ENCODE measurements at places on chromosomes 6 and 20. TPM values are rescaled to one million over a fixed set of nuclear protein-coding genes. Genes with fewer than 3 reads are reported as not detected.
A peak's percentile ranks its signal among the peaks of the same experiment; 100 is the strongest.

GRCh38 chr20:64025826-64026412 is 10.1 kb upstream of the C20orf204 start:
- DNase-seq = no peak

GRCh38 chr20:34986311-34987287 is 30.9 kb downstream of the MYH7B start:
- no peak for DNase-seq

- no peak for DNase-seq
These were observed 129.1 kb downstream of the SASH1 start for GRCh38 chr6:148471624-148472159.

GRCh38 chr6:35742842-35743241 is 6.0 kb downstream of the ARMC12 start:
- DNase-seq = peak; percentile 17

METTL24 gene
- polyA plus RNA-seq = 0.90 TPM

- DNase-seq = no peak
These were observed 403.3 kb downstream of the EPM2A start for GRCh38 chr6:145332011-145332410.

- peak; percentile 44 for DNase-seq
These were observed 59.7 kb downstream of the HIVEP2 start for GRCh38 chr6:142885182-142885867.

DNA sequence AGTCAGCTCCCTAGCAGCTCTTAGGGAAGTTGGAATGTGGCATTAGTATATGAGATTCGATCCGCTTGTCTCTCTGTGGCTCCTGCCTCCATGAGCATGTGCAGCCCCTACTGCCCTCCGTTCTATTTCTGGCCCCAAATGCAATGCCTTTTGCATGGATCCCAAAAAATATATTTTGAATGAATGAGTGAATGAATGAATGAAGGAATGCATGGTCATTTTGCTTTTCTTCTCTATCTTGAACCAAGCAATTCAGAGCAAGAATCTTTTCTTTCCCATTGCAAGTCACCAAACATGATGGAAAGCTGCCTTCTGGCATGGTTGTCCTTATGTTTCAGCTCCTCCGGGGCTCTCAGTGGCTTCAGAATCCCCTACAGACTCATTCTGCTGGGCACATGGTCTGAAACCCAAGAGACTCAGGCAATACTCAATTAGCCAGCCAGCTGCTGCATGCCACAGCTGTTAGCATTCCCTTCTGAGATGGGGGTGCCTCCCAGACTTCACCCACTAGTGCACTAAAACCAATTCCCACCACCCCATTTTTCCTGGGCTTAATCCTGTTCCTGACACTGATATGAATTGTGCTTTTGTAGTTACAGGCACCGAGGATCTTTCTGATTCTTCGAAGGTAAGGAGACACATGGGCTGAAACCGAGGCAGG is 2.6 kb upstream of the IYD start:
- no peak for DNase-seq

GRCh38 chr6:34792605-34793500 is 970 bp downstream of the BLTP3A start:
- DNase-seq = peak; percentile 69

DNA sequence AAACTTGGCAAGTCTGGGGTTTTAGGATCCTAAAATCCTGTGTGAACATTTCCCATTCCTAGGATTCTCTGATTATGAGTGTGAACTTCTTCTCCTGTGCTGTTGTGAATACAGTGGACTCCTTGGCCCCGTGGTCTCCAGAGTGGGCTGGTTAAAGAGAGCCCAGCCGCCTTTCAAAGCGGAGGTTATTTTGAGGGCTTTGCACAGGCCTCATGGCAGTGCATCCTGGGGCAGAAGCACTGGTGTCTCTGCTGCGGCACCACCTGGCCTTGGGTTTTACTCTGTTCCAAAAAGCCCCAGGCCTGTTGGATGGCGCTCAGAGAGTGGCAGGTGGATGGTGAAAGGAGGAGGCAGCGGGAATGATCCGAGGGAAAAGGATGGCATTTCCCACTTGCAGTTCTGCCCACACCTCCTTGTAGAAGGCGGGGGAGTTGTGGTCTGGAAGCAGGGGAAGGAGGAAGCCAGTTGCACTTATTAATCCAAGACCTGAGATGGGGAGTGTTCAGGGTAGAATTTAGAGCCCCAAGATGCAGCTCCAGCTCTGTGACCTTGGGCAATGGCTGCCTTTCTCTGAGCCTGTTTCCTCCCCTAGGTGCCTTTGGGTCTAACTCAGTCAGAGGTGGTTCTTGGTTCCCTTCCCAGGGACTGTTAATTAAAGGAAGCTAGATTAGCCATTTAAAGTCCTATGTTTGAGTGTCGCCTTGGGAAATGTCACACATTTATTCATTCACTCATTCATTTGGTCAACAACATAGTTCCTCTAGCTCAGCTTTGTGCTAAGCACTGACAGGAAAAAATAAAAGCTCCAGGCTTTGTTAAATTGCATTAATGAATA is 22.4 kb downstream of the MMP24 start:
- no peak for DNase-seq

DNA sequence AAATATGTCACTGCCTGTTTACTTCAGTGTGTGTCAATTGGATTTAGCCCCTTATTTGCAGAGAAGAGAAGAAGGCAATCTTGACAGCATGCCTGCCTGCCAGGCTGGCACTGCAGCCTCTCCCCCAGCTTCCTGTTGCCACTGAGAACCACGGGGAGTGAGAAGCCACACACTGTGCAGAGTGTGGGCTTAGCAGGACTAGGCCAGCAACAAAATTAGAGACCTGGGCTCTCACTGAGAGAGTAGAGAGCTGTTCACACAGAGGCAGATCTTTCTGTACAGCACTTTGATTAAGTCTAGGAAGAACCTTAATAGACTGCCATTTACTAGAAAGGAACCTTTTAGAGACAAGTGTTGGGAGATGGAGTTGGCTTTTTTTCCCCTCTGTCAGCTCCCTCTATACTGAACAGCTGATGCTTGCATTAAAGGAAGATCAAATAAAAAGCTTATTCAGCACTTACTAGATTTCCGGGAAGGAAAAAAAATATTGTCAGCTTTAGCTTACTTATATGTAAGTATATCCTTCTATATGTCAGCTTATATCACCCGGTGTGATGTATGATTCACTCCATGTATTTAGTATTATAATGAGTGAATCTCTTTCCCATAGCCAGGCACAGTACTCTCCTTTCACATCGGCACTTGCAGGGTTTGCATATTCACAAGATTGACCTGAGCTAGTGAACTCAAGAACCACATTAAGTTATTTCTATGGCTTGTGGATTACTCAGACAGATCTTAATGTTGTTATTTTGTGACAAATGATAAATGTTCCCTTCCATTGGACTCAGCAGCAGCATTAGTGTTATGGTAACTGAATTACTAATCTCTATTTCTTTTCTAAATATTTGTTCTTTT is 851.0 kb upstream of the EPHA7 start:
- no peak for DNase-seq

DACT2 gene
- 3.7 TPM for polyA plus RNA-seq

C20orf173 gene
- polyA plus RNA-seq = not detected

C2 gene
- 13.3 TPM for polyA plus RNA-seq

GRCh38 chr6:77447254-77447653 is 16.0 kb downstream of the HTR1B start:
- DNase-seq = no peak

PRSS16 gene
- polyA plus RNA-seq = 0.80 TPM

DNA sequence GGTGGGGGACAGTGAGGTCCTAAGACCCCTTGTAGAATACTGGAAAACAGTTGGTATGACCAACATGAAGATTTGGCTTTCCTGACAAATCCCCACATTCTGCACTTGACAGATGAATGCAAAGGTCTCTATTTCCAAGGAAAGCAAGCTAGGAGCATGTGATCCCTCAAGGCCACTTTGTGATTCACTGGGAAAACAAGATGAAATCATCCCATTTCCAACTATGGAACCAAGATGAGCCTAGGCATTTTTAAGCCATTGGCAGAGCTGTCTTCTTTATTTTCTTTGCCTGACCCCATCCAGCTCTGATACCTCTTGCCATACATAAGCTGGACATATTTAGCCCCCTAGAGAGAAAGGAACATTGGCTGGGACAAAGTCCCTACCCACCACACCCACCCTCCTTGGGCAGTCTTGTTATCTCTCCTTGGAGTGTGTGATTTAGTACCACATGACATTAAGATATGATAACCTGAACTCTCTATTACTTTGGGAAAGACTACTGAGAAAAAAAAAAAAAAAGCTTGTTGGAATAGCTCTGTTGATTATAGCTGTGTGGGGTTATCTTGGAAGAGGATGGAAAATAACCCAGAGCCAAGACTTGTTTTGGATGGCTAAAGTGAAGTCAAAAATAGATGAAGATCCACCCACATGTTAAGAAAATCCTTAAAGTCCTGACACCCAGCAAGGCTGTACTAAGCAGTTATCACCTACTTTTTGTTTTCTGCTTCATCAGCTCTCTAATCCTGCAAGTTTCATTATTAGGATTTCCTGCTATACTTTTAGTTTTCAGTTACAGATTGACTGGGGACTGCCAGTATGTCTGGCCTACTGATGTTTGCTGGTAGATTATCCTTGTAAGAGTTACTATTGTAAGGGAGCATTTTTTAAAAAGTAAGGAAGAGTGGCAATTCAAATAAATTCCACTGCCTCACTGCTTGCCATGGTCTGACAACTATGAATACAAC is 90.1 kb upstream of the PREP start:
- DNase-seq = no peak

GRCh38 chr6:48136856-48137255 is 25.9 kb upstream of the PTCHD4 start:
- no peak for DNase-seq

DNA sequence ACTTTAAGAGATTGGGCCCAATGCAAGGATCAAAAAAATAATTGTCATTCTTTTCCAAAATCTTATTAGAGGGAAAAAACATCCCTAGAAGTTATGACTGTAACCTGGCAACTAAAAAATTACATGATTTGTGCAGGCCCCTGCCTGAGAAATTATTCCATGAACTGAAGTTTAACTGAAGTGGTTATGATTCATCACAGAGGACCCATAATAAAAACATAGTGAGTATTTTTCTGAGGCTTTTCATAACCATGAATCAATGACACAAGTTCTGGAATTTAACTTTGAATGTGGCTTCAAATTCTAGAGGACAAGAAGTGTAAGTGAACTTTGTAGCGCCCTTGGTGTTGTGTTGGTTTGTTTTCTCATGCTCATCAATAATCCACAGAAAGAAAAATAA is 31.1 kb upstream of the CARMIL1 start:
- DNase-seq = no peak

- DNase-seq = no peak
These were observed 506.3 kb downstream of the TENT5A start for GRCh38 chr6:81246200-81246599.

GRCh38 chr6:119328254-119328653 is 21.3 kb downstream of the MAN1A1 start:
- no peak for DNase-seq

COQ3 gene
- 25.8 TPM for polyA plus RNA-seq
